Activated CD4-positive, alpha-beta memory T cell treated with anti-CD3 and anti-CD28 coated beads, Interleukin-2, amount 10 ng/mL, durations not matched to agents 7 days and 5 days (primary cell): ENCODE measurements at places on chromosomes 5 and 9. TPM values are rescaled to one million over a fixed set of nuclear protein-coding genes. Genes with fewer than 3 reads are reported as not detected.

Gene ADGRD2
- not detected for total RNA-seq

DNA sequence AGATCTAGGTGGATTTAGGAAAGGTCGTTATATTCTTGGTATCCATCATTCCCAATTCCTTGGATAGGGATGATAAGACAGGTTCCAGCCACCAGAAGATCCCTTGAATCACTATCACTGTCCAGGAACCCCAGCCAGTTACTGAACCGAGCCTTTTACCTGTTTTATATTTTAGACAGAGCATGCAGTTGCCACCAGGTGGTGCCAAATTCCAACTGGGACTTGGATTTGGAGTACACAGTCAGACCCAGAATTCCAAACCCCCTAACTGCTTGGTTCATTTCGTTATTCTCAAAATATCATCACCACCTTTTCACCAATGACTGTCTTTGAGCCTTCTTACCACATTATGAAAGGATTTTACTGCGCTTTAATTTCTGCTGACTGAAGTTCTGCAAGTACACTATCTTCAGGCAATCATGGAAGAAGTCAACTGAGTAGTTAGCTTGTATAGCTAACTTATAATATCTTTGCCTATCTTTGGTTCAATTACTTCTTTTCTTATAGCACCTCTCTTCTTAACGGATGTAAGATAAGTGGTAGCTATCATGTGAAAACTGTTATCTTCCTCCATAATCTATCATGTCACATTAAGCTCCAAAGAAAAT, 191.8 kb downstream of the PRR16 start:
- no peak for DNase-seq
- H3K4me1 ChIP-seq: no peaks in the 10 kb centered on the region
- no peak overlapping the region for H3K4me3 ChIP-seq
- no peak overlapping the region for H3K27ac ChIP-seq
- no peaks in the 10 kb centered on the region for H3K27me3 ChIP-seq

GRCh38 chr9:111027798-111028197, 10.5 kb downstream of the LPAR1 start:
- no peak overlapping the region for H3K27ac ChIP-seq
- H3K4me3 ChIP-seq: no peak overlapping the region
- no peaks in the 10 kb centered on the region for H3K27me3 ChIP-seq
- no peaks in the 10 kb centered on the region for H3K36me3 ChIP-seq
- peaks cover 3% of the 10 kb centered on the region for H3K4me1 ChIP-seq

DNA sequence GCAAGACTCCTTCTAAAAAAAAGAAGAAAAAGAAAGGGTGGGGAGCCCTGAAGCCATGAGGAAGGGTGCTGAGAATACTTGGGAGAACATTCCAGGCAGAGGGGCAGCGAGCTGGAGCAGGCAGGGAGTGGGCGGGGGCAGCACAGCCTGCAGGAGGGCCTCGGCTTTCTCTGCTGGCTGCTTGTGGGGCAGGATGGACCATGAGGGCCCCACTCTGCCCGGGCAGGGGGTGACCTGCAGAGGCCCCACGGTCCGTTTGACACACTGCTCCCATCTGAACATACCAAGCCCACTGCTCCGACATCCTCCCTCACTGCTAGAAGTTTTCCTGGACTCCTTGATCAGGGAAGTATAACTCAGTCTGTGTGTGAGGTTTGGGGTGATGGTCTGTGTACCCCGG, 11.7 kb upstream of the NUP214 start:
- H3K27me3 ChIP-seq: peaks cover 6% of the 10 kb centered on the region
- no peak overlapping the region for H3K27ac ChIP-seq

Gene LECT2
- total RNA-seq: not detected

DNA sequence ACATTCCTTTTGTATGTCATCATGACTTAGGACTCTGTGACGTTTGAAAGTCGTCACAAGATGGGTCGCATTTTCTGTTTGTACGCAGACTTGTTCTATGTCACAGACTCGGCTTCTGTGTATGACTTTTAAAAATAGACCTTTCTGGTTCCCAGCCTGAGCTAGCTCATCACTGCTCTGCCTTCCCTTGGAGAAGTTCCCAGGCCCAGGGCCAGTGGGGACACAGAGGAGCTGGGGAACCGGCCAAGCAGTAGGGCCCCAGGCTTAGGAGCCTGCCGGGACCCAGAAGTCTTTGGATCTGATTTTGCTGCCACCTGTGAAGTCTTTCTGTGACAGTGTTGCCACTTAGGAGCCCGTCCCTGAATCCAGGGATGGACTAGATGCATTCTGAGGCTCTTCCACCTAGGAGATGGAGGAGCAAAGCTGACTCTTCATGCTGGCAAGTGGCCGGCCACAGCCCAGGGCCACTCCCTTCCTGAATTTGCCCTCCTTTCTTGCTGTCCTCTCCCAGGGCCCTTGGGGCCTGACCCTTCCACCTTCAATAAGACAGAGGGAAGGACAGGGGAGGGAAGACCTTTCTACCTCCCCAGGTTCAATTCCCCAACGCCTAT, 18.1 kb upstream of the UBE2QL1 start:
- DNase-seq: no peak
- peaks cover 8% of the 10 kb centered on the region for H3K27me3 ChIP-seq
- no peak overlapping the region for H3K27ac ChIP-seq
- H3K4me1 ChIP-seq: no peaks in the 10 kb centered on the region
- no peaks in the 10 kb centered on the region for H3K36me3 ChIP-seq

Gene PTPRD
- total RNA-seq: not detected

- no peak overlapping the region for H3K27ac ChIP-seq
- DNase-seq: no peak
- no peaks in the 10 kb centered on the region for H3K27me3 ChIP-seq
- peaks cover 51% of the 10 kb centered on the region for H3K36me3 ChIP-seq
- H3K4me3 ChIP-seq: no peak overlapping the region
- H3K4me1 ChIP-seq: peaks cover 49% of the 10 kb centered on the region
Measured at GRCh38 chr5:69238760-69239251, 4.1 kb downstream of the CDK7 start.

Gene RNF180
- total RNA-seq: not detected

DNA sequence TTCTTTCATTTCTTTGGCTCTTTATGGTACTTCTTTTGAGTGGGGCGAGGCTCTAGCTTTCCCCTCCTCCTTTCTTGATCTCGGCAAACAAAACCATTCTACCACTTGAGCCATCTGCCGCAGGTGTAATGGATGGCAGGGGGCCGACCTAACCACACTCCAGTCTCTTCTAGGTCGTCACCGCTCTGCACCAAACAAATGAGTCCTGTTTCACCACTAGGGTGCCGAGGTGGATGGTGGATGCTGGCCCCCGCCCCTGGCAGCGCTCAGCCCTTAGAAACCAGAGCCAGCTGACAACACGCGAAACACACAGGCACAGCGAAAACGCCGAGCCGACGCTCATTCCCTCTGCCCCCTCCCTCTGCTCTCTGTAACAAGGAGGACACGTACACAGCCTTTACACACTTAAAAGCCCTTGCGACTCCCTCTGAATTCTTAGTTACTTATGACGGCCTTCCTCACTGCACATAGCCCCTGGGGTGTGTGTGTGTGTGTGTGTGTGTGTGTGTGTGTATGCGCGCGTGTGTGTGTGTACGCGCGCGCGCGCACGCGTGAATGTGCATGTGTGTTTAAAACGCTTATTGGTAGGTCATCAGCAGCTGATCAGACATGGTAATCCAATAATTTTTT, 199.4 kb downstream of the MEF2C start:
- H3K27ac ChIP-seq: no peak overlapping the region
- peaks cover 12% of the 10 kb centered on the region for H3K4me1 ChIP-seq
- peaks cover 4% of the 10 kb centered on the region for H3K36me3 ChIP-seq
- H3K4me3 ChIP-seq: no peak overlapping the region

Gene FOXD4L5
- total RNA-seq: 0.20 TPM

DNA sequence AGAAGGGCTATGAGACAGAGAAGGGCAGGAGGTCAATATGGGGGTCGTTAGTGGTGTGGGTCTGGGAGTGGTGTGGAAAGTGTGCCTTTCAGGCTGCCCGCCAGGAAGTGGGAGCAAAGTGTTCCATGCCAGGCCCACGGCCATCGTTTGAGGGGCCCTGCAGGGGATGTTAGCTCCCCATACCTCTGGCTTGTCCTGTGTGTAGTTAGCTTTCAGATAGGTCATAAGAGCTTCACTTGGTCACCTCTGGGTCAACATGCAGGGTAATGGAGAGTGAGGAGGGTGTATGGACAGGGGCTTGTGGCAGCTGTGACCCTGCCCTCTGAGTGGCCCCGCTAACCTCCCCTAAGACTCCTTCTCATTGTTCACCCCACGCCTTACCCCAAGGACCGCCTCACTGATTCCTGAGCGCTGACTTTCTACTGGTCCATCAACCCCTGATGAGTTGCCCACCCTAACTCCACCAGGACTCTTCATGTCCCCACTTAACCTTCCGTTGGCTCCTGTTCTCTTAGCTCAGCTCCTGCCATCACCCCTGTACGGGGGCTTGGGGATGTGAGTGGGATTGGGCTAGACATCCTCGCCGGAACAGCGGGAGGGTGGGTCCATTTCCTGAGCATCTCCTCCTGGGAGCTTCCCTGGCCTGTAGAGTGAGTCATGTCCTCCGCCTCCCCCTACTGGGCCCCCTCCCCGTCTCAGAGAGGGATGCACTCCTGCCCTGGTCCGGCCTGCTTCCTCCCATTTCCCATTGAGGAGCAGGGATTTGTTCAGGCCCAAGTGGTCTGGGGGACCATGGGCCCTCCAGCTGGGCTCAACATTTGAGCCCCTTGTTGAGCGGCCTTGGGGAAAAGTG, 125.7 kb downstream of the FGF18 start:
- no peaks in the 10 kb centered on the region for H3K36me3 ChIP-seq
- H3K4me1 ChIP-seq: no peaks in the 10 kb centered on the region
- H3K4me3 ChIP-seq: no peak overlapping the region
- DNase-seq: no peak
- H3K27me3 ChIP-seq: no peaks in the 10 kb centered on the region

- peaks cover 50% of the 10 kb centered on the region for H3K27me3 ChIP-seq
- DNase-seq: no peak
- H3K4me3 ChIP-seq: no peak overlapping the region
- no peaks in the 10 kb centered on the region for H3K36me3 ChIP-seq
- H3K4me1 ChIP-seq: peaks cover 2% of the 10 kb centered on the region
Measured at GRCh38 chr5:141760193-141760592, 78.2 kb upstream of the ARAP3 start.

- H3K27ac ChIP-seq: no peak overlapping the region
- H3K36me3 ChIP-seq: no peaks in the 10 kb centered on the region
- no peak for DNase-seq
- no peaks in the 10 kb centered on the region for H3K27me3 ChIP-seq
- H3K4me3 ChIP-seq: no peak overlapping the region
Measured at GRCh38 chr5:120098902-120099535, 365.1 kb upstream of the PRR16 start.

Gene SLC12A7
- 34.2 TPM for total RNA-seq

DNA sequence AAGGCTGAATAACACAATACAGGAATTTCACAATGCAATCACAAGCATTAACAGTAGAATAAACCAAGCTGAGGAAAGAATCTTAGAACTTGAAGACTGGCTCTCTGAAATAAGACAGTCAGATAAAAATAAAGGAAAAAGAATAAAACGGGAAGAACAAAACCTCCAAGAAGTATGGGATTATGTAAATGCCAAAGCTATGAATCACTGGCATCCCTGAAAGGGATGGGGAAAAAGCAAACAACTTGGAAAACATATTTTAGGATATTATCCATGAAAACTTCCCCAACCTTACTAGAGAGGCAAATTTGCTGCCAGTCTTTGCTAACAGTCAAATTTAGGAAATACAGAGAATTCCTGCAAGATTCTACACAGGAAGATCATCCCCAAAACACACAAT, 157.9 kb downstream of the ALDH1A1 start:
- no peaks in the 10 kb centered on the region for H3K36me3 ChIP-seq
- no peak for DNase-seq
- no peaks in the 10 kb centered on the region for H3K4me1 ChIP-seq
- H3K27ac ChIP-seq: no peak overlapping the region
- H3K27me3 ChIP-seq: peaks cover 5% of the 10 kb centered on the region

DNA sequence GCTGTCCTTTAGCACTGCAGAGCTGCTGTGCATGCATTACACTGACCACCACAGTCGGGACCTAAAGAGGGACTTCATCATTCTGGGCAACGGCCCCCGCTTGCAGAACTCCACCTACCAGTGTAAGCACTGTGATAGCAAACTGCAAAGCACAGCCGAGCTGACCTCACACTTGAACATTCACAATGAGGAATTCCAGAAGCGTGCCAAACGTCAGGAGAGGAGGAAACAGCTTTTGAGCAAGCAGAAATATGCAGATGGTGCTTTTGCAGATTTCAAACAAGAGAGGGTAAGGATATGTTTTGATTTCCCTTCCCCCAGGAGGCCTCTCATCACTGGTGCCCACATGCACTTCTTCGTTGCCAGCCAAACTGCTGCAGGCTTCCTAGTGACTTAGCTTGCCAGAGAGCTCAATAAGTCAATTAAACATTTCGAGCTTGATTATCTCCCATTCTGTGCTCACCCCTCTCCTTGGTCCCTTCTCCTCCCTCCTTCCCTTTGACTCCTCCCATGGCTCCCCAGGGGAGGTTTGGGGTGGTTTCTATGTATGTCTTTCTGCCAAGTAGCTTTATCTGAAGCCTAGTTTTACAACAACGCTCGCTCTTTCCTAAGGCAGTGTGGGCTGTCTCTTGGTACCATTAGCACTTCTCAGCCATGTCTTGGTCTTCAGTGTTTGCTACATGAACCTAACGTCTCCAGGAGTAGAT, 66.7 kb downstream of the ZNF462 start:
- no peak overlapping the region for H3K4me3 ChIP-seq
- H3K27me3 ChIP-seq: no peaks in the 10 kb centered on the region
- no peaks in the 10 kb centered on the region for H3K4me1 ChIP-seq
- no peaks in the 10 kb centered on the region for H3K36me3 ChIP-seq

- no peaks in the 10 kb centered on the region for H3K27me3 ChIP-seq
- no peak for DNase-seq
- H3K27ac ChIP-seq: no peak overlapping the region
- H3K36me3 ChIP-seq: no peaks in the 10 kb centered on the region
Measured at GRCh38 chr5:167565189-167565954, 726.1 kb upstream of the WWC1 start.

GRCh38 chr9:87596862-87597261, 99.2 kb downstream of the DAPK1 start:
- no peaks in the 10 kb centered on the region for H3K36me3 ChIP-seq
- no peak overlapping the region for H3K4me3 ChIP-seq
- peaks cover 15% of the 10 kb centered on the region for H3K27me3 ChIP-seq
- H3K27ac ChIP-seq: no peak overlapping the region
- H3K4me1 ChIP-seq: no peaks in the 10 kb centered on the region

DNA sequence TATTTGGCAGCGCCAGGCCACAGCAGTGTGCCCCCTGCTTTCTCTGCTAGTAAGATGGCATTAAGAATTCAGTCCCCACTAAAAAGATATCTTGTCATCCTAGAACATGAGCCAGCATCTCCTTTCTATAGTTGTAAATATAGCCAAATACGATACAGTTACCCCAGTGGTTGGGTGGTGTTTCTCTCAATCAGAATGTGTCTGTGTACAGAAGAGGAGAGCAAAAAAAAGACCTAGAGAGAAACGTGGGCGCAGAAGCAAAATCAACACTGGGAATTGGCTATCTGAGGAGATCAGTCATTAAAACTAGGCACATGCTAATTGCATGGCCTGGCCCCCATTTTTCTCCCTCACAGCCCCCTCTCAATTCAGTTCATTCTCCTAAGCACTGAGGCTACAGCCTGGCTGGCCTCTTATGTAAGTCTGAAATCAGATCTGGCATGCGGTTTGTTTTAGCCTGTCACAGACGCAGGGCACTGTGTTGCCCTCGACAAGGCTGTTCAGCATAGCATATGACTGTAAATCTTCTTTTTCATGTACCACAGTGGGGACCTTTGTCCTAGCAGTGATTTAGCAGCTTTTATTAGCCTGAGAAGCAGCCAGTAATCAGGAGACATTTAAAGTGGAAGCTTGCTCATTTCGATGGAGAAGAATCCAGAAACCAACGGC, 57.8 kb downstream of the RORB start:
- no peaks in the 10 kb centered on the region for H3K36me3 ChIP-seq
- H3K4me3 ChIP-seq: no peak overlapping the region
- peaks cover 6% of the 10 kb centered on the region for H3K27me3 ChIP-seq
- DNase-seq: no peak
- peaks cover 3% of the 10 kb centered on the region for H3K4me1 ChIP-seq
